ENCODE measurements at places on chromosomes 6 and 20.

DNA sequence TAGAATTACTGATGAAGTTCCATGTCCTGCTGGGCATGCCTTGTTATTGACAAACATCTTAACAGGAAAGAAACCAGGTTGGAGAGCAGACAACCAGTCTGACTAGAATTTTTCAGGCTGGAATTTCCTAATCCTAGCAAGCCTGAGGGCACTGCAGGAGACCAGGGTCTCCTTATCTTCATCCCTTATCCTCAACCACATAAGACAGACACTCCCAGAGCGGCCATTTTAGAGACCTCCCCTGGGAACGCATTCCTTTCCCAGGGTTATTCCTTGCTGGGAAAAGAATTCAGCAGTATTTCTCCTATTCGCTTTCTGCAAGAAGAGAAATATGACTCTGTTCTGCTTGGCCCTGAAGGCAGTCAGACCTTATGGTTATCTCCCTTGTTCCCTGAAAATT is 803.7 kb downstream of the GRIK2 start:
- no peak for DNase-seq

DNA sequence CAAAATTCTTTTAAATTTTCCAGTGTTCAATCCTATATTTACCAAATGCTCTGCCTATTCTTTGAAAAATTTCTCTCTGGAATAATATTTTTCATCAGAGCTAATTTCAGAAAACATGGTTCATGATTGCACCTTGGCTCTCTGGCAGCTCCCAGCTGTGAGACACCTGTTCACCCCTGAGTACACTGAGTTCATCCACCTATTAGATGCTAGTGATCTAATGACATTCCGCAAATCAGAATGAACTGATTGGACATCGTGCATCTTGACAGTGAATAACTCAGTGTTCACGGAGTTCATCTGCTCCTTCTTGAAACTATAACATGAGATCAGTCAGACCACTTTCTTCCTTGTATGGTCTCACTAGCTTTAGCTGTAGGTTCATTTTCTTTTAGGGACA is 3.9 kb upstream of the SHPRH start:
- no peak for DNase-seq

GRCh38 chr20:38129893-38130609 is 35.0 kb downstream of the TGM2 start:
- DNase-seq, result no peak

DNA sequence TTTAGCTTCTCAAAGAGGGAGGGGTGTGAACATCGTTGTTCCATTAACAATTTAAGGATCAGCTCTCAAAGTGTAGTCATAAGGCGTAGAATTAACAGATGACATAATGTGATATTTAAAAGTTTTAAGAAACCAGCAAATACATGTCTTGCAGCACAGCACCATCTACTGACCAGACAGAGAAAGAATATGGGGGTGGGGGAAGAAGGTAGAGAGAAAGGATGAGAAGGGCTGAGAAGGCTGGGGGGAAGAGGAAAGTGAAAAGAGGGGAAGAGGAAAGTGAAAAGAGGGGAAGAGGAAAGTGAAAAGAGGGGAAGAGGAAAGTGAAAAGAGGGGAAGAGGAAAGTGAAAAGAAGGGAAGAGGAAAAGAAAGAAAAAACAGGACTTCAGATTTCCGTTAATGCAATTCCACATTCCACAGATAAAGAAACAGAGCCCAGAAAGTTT is 80.9 kb downstream of the HAO1 start:
- DNase-seq, result no peak

GRCh38 chr20:63067721-63068560 is 61.2 kb upstream of the BHLHE23 start:
- DNase-seq, result no peak

DNA sequence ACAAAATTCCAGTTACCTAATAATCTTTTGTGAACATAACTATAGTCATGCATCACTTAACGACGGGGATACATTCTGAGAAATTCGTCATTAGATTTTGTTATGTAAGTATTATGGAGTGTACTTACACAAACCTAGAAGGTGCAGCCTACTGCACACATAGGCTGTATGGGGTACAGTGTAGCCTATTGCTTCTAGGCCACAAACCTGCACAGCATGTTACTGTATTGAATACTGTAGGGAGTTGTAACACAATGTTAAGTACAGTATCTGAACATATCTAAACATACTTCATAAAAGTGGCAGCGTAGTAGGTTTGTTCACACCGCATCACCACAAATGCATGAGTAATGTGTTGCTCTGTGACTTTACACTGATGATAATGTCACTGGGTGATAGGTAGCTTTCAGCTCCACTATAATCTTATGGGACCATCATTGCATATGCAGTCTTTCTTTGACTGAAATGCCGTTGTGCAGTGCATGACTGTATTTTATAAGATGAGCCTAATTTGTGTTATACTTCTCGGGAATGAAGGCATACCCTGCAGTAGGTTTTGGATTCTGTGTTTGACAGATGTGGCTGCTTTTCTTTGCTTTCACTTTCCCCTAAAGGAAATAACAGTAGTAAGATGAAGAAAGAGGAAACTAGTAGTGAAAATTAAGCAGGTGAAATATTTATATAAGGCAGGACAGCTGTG is 365.6 kb downstream of the FARS2 start:
- no peak for DNase-seq

DNA sequence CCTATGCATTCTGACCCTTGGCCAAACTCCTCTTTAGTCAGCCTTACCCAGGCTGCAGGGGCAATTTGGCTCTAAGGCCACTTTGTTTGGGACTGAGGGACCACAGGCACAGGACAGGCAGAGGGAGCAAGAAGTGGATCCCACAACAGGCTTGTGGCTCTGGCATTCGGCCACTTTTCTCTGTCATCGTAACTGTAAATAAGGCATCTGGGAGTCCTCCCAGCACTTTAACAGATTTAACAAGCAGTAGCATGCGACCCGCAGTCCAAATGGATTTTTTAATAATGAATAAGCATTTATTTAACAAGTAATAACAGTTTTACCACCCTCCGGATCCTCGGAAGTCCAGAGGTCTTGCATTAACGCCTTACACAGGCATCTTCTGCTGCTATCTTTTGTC is 16.1 kb upstream of the CDH22 start:
- DNase-seq, result no peak

DNA sequence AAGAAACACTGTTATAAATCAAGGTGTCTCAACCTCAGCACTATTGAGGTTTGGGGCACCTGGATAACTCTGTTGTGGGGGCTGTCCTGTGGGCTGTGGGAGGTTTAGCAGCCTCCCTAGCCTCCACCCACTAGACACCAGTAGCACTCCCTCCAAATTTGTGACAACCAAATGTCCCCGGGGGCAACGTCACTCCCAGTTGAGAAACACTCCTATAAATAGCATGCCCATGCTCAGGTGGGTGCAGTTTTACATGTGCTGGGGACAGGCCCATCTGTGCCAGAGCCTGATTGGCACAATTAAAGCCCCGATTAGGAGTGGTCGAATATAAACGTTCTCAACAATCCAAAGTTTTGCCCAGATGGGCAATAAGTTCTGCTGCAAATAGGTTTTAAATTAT is 78.9 kb downstream of the FAM50B start:
- DNase-seq, result no peak

GRCh38 chr6:100376103-100376502 is 88.6 kb downstream of the SIM1 start:
- DNase-seq, result no peak

- no peak for DNase-seq
Measured at GRCh38 chr6:40477246-40478126, 109.7 kb downstream of the LRFN2 start.
